ENCODE measurements at places on chromosomes 7 and 10.

- DNase-seq = no peak
Observed at GRCh38 chr7:137940218-137940617, 61.7 kb downstream of the CREB3L2 start.

DNA sequence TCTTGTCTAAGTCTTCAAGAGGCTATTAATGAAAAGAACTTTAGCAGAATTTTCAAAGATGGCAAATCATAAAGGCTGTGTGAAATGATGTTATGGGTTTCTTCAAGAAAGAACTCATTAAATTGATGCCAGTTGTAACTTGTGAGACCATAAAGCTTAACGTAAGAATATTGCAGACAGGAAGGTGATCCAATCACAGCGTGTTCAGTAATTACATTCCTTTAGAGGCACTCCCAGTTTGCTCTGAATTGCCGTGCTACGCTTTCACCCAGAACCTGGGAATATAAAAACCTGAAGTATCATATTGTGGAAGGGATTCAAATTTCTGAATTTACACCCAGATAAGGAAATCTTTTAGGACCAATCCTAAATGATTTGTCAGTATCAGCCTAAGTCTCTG lies 64.1 kb upstream of the ITGB1 start:
- no peak for DNase-seq

DNA sequence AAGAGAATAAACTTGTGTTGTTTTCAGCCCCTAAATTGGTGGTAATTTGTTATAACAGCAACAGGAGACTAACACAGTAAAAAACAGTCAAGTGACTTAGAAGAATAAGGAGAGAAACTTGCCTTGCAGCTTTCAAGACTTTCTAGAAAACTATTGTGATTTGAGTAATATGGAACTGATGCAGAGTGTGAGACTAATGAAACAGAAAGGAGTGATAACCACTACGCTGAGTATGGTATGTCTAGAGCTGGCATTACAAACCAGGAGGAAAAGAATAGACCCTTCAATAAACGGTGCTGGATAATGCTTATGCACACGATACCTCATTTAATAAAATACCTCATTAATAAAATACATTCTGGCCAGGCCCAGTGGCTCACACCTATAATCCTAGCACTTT lies 99.9 kb downstream of the CREM start:
- no peak for DNase-seq

DNA sequence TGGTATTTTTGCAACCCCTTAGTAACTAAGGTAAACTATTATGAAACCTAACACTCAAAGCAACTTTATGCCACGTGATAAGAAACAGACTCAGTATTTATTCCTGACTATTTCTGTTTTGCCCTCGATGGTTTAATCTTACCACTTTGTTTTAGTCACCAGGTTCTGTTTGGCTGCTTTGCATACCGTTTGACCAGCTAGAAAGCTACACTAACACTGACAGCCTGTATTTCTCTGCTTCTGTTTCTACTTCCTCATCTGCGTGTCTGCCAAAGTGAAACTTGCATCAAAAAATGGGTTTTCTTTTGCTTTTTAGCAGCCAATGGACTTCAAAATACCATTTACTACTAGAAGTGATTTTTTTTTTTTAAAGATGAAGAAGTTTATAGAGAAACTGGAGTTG lies 802.5 kb downstream of the GRM8 start:
- DNase-seq = no peak

- DNase-seq = no peak
Observed at GRCh38 chr7:49767719-49768118, 5.7 kb upstream of the VWC2 start.

GRCh38 chr7:97480772-97481390 lies 251.0 kb upstream of the TAC1 start:
- no peak for DNase-seq

DNA sequence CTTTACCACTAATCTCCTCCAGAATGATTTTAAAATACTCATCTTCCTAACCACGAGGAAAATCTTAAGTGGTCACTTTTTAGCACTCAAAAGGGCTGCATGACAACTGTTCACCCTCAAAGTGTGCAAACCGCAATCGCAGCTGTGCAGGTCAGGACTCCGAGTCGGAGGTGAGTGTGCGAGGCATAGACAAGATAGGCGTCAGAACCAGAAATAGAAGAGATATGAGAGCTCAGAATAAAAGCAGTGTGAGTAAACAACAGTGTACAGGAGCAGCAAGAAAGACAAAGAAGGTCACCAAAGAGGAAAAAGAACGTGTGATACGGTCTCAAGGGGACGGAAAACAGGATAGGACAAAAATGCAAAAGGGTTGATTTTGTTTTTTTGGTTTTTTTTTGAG lies 17.5 kb upstream of the ENO4 start:
- no peak for DNase-seq

- DNase-seq = no peak
Observed at GRCh38 chr7:82704121-82704520, 260.5 kb upstream of the CACNA2D1 start.

DNA sequence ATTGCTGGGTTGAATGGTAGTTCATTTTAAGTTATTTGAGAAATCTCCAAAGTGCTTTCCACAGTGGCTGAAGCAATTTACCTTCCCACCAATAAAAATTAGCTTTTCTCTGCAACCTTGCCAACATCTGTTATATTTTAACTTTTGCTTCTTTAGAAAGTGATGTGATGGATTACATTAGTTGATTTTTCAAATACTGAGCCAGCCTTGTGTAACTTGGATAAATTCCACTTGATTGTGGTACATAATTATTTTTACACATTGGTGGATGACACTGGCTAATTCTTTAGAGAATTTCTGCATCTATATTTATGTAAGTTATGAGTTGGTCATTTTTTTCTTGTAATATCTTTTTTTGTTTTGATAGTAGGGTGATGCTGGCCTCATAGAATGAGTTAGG lies 634.1 kb downstream of the GALNT17 start:
- no peak for DNase-seq

DNA sequence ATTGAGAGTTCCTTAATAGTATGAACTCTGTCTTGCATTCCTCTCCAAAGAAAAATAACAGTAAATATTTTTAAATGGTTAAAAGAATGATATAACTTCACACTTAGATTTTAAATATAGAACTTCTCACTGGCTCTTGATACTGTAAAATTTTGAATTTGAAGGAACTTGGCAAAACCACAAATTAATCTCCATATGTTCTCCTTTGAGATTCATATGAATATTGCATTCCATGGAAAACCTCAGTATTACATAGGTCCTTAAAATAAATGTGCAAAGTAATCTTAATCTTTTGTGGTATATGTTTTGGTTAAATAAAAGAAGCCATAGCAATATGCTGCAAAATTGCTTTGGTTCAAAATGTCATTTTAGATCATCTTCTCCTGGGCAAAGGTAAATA lies 1137.6 kb upstream of the LRRTM3 start:
- DNase-seq = no peak

- no peak for DNase-seq
Observed at GRCh38 chr7:102073931-102074880, 212.5 kb upstream of the SH2B2 start.

DNA sequence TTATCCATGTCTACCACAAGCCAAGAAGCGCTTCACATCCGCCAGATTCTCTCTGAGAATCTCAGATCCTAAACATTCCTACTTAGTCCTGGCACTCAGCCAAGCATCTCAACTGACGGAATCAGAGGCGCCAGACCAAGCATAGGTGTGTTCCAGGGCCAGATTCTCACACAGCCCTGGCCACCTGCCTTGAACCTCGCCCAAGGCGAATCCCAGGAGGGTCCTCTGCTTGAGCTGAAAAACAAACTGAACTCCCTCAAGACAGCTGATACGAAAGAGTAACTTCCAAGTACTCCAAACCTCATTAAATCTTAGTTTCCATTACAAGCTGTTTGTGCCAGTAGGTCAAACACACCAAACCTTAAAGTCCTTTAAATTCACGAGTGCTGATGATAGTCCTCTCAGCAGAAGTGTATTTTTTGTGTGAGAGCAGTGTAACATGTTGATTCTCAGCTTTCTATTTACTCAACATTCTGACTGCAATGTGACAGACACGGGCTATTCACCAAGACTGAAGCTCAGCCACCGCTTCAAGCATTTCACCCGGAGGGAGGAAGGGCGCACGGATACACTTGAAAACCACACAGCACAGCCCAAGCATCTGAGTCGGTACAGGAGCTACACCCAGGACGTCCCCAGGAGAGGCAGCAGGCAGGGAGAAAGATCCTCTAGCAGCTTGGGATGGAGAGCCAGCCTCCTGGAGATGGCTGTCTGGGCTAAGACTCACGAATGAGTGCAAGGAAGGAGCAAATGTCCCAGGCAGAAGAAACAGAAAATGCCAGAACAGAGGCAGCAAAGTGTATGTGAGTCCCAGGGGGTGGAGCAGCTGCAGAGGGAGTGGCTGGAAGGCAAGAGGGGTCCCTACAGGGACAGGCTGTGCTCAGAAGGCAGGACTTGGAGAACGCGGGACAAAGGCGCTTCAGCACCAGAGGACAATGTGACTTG lies 6.0 kb downstream of the PARD3 start:
- no peak for DNase-seq

GRCh38 chr10:28810057-28810870 lies 132.9 kb downstream of the BAMBI start:
- DNase-seq = no peak

GRCh38 chr7:99997545-99998137 lies 17.8 kb upstream of the ZKSCAN1 start:
- DNase-seq = peak; percentile 57

DNA sequence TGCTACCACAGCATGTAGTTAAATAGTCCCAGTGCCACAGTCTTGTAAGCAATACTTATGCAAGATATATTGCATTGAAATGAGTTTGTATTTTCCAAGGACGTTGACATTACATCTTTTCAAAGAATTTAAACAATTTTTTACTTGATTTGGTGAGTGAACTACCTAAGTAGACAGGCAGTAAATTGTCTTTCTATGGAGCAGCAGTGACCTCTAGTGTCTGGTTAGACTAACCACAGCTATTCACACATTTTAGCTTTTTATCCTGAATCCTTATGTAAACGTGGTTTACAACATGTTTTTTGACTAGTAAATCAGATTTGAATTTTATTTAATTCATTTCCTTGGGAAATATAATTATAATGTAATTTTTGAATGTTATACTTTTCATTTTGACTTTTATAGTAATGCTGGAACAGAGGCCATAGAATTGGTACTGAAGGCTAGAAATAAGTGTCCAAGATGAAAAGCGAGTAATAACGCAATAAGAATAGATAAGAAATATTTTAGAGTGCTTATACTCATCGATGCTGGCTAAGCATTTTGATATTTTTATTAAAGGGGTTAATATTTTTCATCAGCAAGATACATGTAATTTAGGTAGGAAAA lies 5.6 kb downstream of the LRRTM3 start:
- peak; percentile 19 for DNase-seq

GRCh38 chr10:49273082-49273465 lies 25.9 kb upstream of the C10orf71 start:
- DNase-seq = no peak

GRCh38 chr7:155262031-155262430 lies 35.6 kb upstream of the INSIG1 start:
- DNase-seq = no peak

- DNase-seq = no peak
Observed at GRCh38 chr7:150372271-150373048, 3.8 kb downstream of the REPIN1 start.

GRCh38 chr7:158751751-158752150 lies 47.1 kb upstream of the NCAPG2 start:
- no peak for DNase-seq

- no peak for DNase-seq
Observed at GRCh38 chr10:46239993-46240683, 46.7 kb upstream of the ANTXRL start.
